Mucosa of descending colon (tissue), 3 donors: ENCODE measurements at places on chromosomes 5 and 9. TPM values are rescaled to one million over a fixed set of nuclear protein-coding genes. Genes with fewer than 3 reads are reported as not detected.

The OR1J4 gene
- total RNA-seq, result not detected

The HAVCR2 gene
- 2.1 TPM for total RNA-seq

The ANKRD18B gene
- 0.49 TPM for total RNA-seq

The LRRC14B gene
- total RNA-seq, result not detected

The SLC25A2 gene
- 1.5 TPM for total RNA-seq

The LHFPL2 gene
- 63.6 TPM for total RNA-seq

The IL4 gene
- total RNA-seq, result not detected

The FKTN gene
- total RNA-seq, result 16.2 TPM

The RAI14 gene
- total RNA-seq, result 23.4 TPM

The CA9 gene
- total RNA-seq, result 0.61 TPM

The IARS1 gene
- total RNA-seq, result 57.9 TPM

The HMHB1 gene
- not detected for total RNA-seq

The ISL1 gene
- 0.77 TPM for total RNA-seq

The ACSL6 gene
- 0.38 TPM for total RNA-seq

The LCN10 gene
- 2.7 TPM for total RNA-seq

The OTULIN gene
- total RNA-seq, result 29.5 TPM

The C8G gene
- total RNA-seq, result 3.2 TPM

The C9orf153 gene
- total RNA-seq, result 0.35 TPM

The CCDC183 gene
- 38.0 TPM for total RNA-seq

The KIF24 gene
- 2.8 TPM for total RNA-seq

The EPB41L4A gene
- 13.2 TPM for total RNA-seq

The GAPVD1 gene
- 40.8 TPM for total RNA-seq

The CDH9 gene
- total RNA-seq, result not detected

The WHRN gene
- total RNA-seq, result 19.1 TPM

The IFNA21 gene
- not detected for total RNA-seq

The SHISAL2B gene
- total RNA-seq, result not detected

The OR1J1 gene
- not detected for total RNA-seq

The NELFB gene
- total RNA-seq, result 52.9 TPM

The SPATA9 gene
- 0.39 TPM for total RNA-seq

The OR1J2 gene
- total RNA-seq, result not detected

The SYK gene
- total RNA-seq, result 43.4 TPM

The SLC6A7 gene
- 15.2 TPM for total RNA-seq

The COL23A1 gene
- total RNA-seq, result 0.17 TPM

The TAS2R1 gene
- not detected for total RNA-seq

The RAPGEF6 gene
- total RNA-seq, result 21.5 TPM

The SH3PXD2B gene
- total RNA-seq, result 28.7 TPM

The MYMK gene
- total RNA-seq, result not detected

The HSPA4 gene
- 64.1 TPM for total RNA-seq

The NSD1 gene
- total RNA-seq, result 69.7 TPM

The PCDHGB2 gene
- total RNA-seq, result 5.7 TPM

The PCDHGA5 gene
- total RNA-seq, result 4.2 TPM

The SLC36A2 gene
- not detected for total RNA-seq

The PCDHA4 gene
- 0.93 TPM for total RNA-seq

The ERAP2 gene
- total RNA-seq, result 19.5 TPM

The PHF24 gene
- not detected for total RNA-seq

The OR5C1 gene
- not detected for total RNA-seq

The SMIM32 gene
- total RNA-seq, result 14.4 TPM

The PLAC8L1 gene
- total RNA-seq, result not detected

The APBA1 gene
- total RNA-seq, result 10.1 TPM

The NPDC1 gene
- 78.6 TPM for total RNA-seq

The NIPAL4 gene
- 0.70 TPM for total RNA-seq

The LHX3 gene
- not detected for total RNA-seq

The ASS1 gene
- total RNA-seq, result 221 TPM

The ADAM19 gene
- total RNA-seq, result 6.4 TPM

The CTSL gene
- 62.3 TPM for total RNA-seq

The NOXA1 gene
- 18.0 TPM for total RNA-seq

The OBP2B gene
- total RNA-seq, result not detected

The SMIM33 gene
- total RNA-seq, result 5.2 TPM

The TAF11L5 gene
- total RNA-seq, result not detected
